ENCODE measurements at places on chromosomes 11 and 22.
A peak's percentile ranks its signal among the peaks of the same experiment; 100 is the strongest.

- DNase-seq = no peak
These were observed 4.7 kb downstream of the OLFML1 start for GRCh38 chr11:7490054-7490453.

DNA sequence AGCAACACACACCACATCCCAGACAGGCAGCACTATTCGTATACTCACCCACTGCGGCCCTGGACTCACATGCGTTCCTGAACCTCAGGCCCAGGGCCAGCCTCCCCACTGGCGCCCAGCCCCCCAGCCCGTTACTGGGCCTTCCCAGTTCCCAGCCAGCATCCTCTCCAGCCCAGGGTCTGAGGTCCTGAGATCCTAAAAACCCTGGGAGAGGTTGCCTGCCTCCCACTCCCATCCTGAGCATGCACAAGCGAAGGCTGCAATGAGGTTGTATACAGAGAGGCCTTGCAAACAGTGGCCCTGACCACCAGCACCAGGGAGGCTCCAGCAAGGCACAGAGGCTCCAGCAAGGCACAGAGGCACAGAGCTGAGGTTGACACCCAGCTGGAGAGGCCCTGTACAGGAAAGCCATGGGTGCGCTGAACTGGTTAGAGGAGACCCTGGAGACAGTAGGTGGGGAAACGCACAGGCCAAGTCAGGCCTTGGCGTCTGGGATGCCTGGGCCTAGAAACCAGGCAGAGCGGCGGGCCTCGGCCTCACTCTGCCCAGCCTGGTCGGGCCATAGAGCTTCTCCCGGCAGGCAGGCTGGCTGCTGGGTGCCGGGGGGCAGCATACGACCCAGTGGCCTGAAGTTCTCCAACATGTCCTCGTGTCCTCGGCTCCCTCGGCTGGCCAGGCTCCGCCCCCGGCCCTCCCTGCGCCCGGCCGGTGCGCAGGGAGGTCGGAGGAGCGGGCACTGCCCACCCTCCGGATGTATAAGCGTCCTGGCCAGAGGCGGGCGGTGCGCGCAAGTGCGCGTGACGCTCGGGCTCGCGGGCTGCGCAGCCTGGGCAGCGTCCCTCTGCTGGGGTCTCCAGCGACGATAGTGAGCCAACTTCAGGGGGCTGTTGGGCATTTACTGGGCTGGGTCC lies 2.3 kb upstream of the TBX1 start:
- DNase-seq = no peak

DNA sequence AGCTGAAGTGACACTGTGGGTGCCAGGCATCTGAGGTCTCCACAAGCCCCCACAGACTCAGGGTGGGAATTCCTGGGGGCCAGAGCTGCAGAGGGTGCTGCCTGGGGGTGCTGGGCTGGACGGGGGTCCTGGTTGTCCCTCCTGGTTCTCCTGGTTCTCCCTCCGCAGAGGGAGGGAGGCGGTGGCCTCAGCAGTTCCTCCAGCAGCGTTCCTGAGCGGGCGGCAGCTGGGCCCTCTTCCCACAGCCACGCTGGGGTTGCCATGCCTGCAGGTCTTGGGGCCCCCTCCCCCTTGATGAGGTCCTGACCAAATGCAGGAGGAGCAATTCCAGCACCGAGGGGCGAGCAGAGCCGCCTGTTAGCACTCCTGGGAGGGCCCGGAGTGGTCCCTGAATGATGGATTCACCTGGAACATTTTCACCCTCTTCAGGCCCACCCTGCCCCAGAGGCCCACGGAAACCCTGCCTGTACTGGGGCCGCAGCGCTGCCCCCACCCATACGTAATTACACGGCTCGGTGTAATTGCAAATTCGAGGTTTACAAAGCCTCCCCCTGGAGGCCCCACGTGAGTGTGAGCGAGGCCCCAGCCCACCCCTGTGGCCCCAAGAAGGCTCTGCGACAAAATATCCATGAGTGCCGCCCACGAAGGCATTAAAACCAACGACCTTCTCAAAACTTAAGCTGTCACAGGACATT lies 635 bp downstream of the C11orf21 start:
- DNase-seq = no peak

DNA sequence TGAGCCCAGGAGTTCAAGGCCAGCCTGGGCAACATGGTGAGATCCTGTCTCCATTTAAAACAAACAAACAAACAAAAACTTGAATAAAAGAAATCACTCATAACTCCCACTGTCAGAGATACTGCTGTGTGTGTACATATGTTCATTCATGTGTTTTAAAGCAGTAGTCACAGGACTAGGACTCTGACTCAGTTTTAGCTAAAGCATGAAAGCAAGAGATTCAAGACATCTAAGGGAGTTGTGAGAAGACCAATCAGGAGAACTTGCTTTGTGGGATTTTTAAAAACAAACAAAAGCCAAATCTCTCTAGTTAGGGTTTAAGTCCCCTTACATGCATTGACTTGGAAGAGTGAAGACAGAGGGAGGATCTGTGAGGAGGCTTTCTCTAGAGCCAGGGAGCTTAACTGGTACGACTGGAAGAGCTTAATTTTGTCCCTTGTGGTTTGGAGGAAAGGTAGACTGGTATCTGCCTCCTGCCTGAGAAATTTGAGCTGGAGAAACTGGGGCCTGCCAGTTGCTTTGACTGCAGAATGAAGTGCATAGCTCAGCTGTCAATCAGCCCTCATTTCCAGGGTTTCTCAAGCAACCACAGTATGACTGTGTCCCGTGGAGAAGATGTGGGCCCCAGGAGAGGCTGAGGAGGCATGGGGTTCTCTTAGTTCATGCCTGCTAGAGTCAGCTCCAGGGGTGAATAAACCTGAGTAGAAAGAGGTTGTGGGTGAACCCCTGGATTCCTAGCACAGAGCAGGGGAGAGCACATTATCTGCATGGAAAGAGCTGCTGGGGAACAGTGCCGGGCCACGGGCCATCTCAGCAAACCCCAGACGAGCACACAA lies 30.6 kb downstream of the EXPH5 start:
- DNase-seq = no peak

DNA sequence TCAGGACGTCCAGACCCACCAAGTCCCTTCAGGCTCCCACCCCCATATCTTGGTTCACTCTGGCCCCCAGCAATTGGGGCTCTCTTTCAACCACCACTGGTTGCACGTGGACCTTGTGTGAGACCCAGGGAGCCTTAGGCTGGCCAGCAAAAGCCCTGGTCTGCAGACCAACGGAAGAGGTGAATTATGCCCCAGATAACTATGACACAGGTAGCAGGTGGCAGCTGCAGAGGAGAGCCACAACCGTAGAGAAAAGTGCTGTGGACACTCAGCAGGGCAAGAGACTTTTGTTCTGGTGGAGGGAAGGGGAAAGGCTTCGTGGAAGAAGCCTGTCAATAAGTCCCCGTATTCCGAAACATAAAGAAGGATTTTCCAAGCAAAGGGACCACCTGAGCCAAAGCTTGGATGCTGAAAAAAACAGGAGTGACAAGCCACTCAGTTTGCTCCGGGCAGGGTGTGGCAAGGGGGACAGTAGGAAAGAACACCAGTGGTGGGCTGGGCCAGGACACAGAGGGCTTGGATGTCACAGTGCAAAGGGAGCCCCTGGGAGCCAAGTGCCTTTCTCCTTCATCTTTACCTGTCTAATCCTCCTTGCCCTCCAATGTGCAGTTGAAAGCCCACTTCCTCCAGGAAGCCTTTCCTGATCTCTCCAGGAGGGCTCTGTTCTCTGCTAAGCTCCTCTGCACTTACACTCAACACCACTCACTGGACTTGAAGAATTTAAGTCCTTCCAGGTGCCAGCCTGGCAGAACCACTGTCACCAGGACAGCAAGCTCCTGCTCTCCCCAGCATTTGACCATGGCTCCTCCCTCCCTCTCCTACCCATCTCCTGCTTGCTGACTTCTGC lies 264.7 kb downstream of the BUD13 start:
- DNase-seq = no peak

- DNase-seq = no peak
These were observed 246.2 kb upstream of the NCAM1 start for GRCh38 chr11:112715056-112715455.

DNA sequence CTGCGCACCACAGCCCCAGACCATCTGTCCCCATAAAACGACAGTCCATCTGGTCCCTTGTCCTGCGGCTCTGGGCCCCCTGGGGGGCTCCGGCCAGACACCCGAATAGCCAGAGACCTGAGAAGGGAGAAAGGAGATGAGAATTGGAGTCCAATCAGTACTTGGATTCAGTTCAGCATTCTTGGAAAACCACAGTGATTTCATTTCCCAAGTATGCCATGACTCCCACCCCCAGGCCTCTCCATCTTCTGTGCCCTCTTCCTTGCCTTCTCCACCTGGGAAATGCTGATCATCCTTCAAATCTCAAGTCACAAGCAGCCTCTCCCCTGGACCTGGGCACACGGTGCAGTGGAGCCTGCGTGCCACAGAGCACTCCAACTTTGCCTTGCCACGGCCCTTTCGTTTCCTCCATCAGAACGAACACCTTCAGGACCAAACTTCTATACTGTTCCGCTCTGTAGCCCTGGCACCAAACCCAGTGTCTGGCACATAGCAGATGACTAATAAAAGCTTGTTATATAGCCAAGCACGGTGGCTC lies 10.9 kb upstream of the MFNG start:
- no peak for DNase-seq

DNA sequence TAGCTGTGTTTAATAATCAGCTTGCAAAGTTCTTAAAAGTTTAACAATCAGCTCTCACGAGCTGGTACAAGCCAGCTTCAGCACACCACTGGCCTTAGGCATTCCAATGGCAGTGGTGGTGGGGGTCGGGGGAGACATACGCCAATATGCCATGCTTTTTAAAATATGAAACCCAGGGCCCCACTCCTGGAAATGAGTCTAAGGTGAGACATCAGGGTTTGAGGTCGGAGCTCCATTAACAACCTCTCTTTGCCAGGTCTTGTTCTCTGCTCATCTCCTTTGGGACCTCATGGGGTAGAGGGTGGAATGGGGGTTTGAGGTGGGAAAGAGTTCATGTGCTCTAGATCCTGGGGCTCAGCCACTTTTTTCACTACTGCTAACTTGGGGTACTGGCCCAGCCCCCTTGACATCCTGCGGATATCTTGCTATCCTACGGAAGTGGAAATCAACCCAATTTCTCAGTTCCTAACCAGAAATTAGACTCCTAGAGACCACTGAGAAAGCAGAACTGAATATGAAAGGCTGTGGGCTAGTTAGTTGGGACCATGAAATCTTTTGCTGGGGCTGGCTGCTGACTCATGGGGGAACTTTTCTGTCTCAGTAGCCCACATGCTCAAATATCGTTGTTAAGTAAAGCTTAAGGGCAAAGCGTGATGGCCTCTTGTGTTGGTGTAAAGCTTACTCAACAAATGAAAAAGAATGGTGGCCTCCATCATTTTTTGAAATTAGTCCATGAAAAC lies 90.1 kb downstream of the PDHX start:
- no peak for DNase-seq

DNA sequence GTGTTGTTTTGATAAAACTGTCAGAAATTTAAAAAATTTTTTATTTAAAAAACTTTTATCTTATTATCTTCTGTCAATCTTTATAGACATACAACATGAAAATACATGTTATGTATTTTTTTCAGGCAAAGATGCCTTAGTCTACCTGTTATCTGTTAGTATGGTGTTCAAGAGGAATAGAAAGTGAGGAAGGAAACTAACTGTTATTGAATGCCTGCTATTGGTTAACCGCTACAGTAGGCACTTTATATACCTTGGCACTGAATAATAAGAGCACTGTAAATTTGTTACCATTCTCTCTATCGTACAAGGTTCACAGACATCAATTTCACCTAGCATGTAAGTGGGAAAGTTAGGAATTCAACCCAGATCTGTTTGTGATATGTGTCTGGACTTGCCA lies 272.1 kb upstream of the CCDC90B start:
- DNase-seq = no peak

DNA sequence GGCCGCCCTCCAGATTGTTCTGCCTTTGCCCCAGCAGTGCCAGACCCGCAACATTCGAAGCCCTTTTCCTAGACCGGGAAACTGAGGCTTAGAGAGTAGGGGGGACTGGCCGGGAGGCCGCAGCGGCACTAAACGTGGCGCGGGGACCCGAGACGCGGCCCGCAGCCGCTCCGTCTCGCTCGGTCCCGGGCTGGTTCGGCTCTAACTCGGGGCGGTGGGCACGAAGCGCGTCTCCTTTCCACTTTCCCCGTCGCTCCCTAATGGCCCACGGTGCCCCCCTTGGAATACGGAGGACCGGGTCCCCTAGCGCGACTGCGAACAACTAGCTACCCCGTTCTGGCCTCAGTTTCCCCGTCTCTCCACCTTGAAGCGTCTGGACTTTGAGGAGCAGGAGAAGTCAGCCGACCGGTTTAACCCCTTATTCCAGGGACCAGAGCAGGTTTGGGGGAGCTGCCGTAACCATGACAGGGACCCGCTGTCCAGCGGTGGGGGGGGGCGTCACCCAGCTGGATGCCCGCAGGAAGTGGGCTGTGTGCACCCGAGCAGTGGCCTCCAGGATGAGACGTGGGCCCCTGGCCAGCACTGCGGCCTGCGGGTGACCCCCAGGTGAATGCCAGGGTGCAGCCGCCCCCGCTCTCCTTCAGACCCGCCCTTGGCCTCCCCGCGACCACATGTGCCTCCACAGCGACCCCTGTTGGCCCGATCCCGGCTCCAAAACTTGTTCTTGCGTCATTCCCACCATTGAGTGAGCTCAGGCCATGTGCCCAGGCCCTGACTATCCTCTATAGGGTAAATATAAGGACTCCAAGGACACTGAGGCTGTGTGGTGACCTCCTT lies 1.1 kb downstream of the CDC42EP1 start:
- peak; percentile 82 for DNase-seq

GRCh38 chr11:73650400-73650799 lies 4.0 kb downstream of the PLEKHB1 start:
- DNase-seq = no peak

GRCh38 chr11:5694642-5695041 lies 5.1 kb downstream of the TRIM22 start:
- DNase-seq = no peak

GRCh38 chr22:38572065-38572464 lies 2.1 kb upstream of the DMC1 start:
- peak; percentile 7 for DNase-seq

DNA sequence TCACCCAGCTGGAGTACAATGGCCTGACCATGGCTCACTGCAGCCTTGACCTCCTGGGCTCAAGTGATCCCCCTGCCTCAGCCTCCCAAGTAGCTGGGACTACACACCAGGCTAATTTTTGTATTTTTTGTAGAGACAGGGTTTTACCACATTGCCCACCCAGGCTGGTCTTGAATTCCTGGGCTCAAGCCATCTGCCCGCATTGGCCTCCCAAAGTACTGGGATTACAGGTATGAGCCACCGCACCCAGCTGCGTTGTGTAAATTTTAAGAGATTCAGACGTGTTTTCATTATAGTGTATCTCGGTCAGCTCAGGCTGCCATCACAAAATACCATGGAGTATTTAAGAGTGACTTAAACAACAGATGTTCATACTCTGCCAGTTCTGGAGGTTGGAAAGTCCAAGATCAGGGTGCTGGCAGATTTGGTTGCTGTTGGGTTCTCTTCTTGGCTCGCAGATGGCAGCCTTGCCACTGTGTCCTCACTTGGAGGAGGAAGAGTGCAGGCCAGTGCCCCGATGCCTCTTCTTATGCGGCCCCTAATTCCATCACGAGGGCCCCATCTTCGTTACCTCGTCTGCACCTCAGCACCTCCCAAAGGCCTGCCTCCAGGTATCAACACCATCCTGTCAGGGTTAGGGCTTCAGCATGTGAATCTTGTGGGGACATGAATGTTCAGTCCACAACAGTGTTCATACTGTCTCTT lies 32.6 kb upstream of the PARVB start:
- DNase-seq = no peak

GRCh38 chr22:39278040-39278439 lies 33.3 kb upstream of the PDGFB start:
- DNase-seq = no peak

Measured in stimulated activated CD4-positive, alpha-beta T cell treated with anti-CD3 and anti-CD28 coated beads, Interleukin-12 subunit alpha, Interleukin-12 subunit beta, amount 100 ng/mL, for 4 hours (primary cell).